Ascending aorta (tissue), 2 donors: ENCODE measurements at places on chromosomes 7 and 10.

DNA sequence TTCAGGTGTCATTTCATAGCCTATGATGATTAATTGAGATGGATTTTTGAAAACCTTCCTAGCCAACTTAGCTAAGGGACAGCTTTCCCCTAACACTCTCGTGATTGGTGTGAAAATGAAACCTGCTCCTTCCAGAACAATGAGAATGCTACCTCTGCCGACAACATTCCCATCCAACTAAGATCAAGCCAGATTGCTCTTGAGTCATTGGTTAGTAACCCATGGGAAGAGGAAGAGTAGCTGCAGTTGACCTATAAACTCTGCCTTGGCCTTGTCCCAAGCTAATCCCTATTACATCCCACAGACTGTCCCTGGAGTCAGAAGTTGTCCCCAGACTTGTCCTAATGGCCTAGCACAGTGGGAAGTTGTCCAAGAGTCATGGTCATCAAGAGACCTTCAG, 80.5 kb upstream of the SVIL start:
- no peak for DNase-seq

- DNase-seq, result no peak
Observed at GRCh38 chr7:80517282-80517747, 5.5 kb upstream of the GNAT3 start.

- DNase-seq, result no peak
Observed at GRCh38 chr7:2838873-2839578, 5.1 kb downstream of the GNA12 start.

GRCh38 chr7:73451780-73452398, 18.3 kb downstream of the FZD9 start:
- DNase-seq, result no peak

DNA sequence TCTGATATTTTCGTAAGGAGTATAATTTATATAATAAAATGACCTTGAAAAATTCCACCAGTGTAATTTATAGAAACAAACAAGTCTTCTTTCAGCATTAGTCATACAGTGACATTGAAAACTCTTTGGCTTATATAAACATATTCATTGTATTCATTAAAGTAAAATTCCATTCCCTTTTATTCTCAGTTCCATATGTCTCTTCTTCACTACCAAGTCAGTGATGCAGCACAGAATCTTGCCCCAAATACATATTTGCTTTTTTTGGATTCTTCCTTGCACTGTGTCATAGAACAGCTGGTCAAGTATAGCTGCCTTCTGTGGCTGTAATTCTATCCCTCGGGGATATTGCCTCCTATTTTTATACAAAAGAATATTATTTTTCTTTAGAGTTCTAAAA, 884.5 kb upstream of the POT1 start:
- no peak for DNase-seq

DNA sequence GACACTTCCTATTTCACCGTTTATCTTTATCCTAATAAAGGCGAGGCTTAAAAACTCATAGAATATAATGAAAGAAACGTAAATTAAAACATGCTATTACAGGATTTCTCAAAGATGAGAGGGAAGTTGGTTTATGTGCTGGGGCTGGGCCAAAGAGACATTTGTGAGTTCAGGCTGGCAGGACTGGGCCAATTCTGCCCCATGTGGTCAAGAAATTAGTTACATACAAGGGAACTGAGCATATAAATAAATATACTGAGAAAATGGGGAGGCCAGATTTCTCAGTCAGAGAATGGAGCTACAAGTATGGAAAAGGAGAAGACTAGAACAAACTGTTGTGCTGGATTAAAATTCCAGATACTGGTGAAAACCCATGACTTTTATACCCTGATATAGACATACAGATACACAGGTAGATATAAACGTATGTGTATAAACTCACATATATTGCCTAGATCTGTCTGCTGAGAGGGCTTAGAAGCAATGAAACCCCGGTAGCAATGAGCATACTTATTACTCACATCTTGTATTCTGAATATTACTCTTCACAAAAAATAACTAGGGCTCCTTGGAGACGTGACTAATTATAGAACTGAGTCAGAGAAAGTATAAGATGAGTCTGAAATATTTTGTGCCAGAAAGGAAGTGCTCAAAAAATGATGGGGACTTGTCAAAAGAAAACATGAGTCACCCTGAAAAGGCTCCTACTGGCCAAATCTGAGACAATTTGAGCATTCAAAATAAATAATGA, 155.7 kb upstream of the FGFR2 start:
- DNase-seq, result no peak

GRCh38 chr10:127840884-127841283, 51.9 kb downstream of the CLRN3 start:
- DNase-seq, result no peak
